ENCODE measurements at places on chromosomes 12 and 14.

DNA sequence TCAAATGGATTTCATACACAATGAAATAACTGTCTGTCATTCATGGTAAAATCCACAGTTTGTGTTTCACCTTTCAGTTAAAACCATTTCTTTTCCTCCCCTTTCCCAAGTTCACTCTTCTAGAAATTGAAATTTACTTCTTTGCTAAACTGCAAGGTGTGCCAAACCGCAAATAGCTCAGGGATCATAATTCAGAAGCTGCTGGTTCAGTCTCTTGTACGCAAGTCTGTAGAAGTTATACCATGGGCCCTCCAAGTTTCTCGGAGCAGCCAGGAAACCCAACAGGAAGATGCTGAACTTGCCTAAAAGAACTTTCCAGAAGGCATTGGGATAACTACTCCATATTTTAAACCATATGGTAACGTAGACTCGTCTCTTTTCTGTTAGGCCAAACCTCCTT lies 268.9 kb downstream of the FLRT2 start:
- no peak for DNase-seq

- no peak for DNase-seq
Measured at GRCh38 chr14:82850576-82850975, 1316.9 kb upstream of the SEL1L start.

DNA sequence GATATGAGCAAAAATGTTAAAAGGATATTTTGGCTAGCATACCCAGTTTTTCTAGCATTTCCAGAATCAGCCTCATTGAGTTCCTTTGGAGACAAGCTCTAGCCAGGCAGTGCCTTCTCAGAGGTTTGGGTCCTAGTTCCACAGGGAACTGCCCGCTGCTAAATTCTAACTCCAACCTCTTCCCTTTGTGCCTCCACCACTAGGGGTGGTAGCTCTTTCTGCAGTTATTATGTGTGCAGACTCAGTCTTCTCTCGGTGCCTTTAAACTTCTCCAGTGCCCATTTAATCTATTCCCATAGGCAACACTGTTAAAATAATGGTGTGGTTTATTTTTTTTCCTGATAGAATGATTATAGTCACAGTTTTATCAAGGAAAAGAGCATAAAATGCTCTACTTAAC lies 21.5 kb upstream of the SLC25A3 start:
- DNase-seq = no peak

DNA sequence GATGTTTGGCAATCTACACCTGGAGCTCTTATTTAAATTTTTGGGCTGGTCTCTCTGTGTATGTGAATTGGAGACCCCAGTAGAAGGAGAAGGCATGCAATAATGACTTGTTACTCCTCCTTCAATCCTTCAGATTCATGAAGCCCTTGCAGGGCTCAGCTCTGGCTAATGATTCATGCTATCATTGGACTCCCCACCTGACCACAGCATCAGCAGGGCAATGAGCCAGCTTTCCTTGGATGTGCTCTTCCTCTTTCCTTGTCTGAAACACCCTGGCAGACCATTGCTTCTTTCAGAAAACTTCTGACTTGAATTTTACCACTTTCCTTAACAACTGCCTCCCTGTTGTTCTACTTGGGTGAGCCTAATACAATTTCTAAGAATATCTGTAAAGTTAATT lies 1019.2 kb downstream of the AACS start:
- no peak for DNase-seq

DNA sequence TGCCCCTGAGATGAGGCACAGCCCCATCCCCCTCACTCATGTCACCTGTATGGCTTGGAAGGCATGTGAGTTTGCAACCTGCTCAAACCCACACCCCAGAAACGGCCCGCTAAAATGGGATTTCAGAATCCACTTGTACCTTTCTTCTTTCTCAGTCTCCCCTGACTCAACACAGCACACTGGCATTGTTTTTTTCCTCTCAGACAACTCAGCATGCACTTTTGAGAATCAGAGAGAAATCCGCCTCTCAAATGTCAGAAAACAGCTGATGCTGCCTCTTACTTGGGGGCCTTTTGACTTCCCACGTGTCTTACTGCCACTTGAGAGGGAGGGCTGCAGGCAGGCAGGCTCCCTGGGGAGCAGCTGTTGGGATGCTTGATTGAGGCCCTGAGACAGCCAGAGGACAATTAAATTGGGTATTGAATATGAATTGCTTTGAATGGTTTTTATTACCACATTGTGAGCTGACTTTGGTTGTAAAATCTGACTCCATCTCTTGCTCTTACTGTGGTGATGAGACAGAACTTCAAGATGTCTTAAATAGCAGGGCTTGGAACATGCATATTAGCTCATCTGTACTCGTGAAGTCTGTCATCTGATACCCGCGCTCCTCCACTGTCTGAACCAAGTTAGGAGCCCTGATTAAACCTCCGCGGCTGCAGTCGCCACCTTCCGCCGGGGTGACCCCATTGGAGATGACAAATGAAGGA lies 96.6 kb downstream of the APAF1 start:
- DNase-seq = no peak

- no peak for DNase-seq
Measured at GRCh38 chr12:109640961-109641360, 67.4 kb downstream of the MVK start.

DNA sequence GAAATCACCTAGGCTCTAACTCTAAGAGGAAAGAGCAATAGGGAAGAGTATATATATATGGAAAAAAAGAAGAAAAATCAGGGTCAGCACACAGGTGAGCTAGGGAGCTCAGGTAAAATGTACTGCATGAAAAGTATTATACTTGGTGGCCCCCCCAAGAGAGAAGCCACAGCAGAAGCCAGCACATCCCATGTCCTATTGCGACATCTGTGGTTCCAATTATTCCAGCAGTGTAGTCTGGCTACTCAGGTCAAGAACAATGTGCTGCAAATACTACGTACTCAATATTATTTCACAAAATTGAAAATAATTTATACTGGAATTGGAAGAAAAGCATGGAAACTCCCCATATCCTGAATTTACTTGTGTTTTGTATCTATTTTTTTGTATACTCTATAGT lies 85.5 kb downstream of the CEP83 start:
- DNase-seq = no peak

GRCh38 chr12:45591635-45592034 lies 137.9 kb upstream of the ARID2 start:
- no peak for DNase-seq
